ENCODE measurements at places on chromosomes 6 and 20.

DNA sequence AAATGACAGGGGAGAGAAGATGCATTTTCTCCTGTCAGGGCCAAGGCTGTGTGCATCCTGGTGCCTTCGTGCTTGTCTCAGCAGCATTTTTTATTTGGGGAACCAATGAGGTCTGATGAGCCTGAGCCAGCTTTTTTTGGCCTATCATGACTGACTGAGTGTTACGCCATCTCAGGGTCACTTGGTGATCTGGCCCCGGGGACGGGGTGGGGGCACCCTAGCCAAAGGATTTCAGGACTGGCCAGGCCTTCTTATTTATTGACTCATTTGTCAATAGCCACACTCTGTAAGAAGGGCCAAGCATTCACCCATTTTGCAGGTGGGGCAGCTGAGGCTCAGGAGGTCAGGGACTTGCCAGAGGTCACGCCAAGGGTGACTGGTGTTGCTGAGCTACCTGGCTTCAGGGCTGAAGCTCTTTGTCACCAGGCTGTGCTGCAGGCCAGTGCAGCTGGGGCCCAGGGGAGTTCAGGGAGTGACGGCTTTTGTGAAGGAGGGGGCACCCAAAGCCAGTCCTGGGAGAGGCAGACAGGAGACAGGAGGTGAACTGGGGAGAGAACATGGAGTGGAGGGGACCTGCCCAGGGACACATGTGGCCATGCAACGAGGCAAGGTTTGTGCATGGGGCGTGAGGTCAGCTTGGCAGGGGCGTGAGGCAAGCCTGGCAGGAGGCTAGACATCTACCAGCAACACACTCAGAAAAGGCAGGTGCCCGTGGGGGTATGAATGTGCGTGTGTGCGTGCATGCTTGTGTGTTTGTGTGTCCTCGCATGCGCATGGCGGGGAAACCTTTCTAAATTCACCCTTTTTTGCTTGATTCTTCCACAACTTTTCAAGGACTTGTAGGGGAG lies 31.1 kb downstream of the VSTM2L start:
- DNase-seq: no peak

- no peak for DNase-seq
These were observed 6.9 kb upstream of the NSFL1C start for GRCh38 chr20:1473246-1474220.

DNA sequence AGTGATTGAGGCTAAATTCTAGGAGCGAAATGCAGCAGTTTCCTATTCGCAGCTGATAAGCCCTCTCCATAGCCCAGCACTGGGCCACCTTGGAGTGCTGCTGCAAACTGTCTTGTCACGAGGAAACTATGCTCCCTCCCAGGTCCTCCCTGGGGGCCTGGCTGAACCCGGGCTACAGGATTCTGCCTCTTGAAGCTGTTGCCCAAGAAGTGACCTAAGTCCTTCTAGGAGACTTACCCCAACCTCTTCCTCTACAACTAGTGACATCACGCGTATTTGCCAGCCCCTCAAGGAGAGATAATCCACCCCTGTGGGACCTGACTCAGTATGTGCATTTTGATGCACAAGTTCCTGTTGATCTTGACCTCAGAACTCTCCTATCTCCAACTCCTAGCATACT lies 26.5 kb upstream of the ZFAND3 start:
- DNase-seq: no peak

DNA sequence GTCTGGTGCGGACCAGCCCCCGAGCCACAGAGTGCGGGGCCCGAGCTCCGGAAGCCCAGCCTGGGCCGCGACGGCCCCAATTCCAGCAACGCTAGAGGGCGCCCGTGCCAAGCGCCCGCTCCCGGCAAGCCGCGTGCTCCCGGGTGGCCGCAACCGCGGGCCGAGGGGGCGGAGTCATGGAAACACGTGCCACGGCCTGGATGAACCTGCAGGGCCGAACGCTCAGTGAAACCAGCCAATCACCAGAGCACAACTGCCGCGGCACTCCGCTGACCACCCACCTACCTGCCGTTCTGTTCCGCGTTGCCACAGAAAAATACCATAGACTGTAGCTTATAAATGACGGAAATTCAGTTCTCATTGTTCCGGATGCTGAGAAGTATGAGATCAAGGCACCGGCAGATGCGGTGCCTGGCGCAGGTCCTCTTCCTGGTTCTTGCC lies 85.7 kb upstream of the FOXC1 start:
- peak; percentile 61 for DNase-seq

- no peak for DNase-seq
These were observed 21.1 kb downstream of the CDC40 start for GRCh38 chr6:110201151-110201884.

DNA sequence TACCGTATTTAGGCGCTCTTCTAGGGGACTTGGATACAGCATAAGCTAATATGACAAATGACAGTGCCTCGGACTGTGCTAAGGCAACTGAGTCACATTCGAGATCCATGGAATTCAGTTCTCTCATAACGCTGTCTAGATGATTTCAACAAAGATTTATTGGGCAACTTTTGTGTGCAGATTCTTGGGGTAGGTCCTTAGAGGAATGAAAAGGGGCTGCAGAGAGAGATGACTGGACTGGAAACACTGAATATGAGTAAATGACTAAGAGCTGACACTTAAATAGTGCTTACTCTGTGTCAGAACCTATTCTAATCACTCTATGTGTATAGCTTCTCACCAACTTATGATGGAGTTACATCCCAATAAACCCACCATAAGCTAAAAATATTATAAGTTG lies 36.4 kb upstream of the MARCKS start:
- DNase-seq: no peak

GRCh38 chr20:48735112-48735511 lies 92.7 kb downstream of the PREX1 start:
- DNase-seq: no peak

DNA sequence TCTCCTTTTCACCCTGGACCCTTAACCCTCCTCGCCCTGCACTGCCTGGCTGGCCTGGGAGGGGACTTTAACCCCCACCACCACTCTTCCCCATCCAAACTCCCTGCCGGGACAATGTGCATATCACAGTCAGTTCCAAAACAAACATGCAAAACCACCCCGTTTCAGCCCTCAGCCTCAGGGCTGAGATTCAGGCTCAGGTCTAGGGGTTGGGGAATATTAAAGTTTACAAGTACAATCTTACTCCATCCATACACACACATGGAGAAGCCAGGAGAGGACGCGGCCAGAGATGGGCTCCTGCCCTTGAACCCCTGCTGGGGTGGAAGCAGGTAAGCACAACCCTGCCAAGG lies 534 bp downstream of the KIAA1755 start:
- no peak for DNase-seq

GRCh38 chr20:2920473-2920872 lies 47.2 kb downstream of the PTPRA start:
- DNase-seq: no peak

GRCh38 chr6:118869350-118869749 lies 24.6 kb upstream of the ASF1A start:
- no peak for DNase-seq

Data from activated T-helper 9 cell treated with anti-CD3 and anti-CD28 coated beads, Interleukin-2, amount 50 U/mL, for 16 hours (primary cell).